ENCODE measurements at places on chromosomes 6 and 20. TPM values are rescaled to one million over a fixed set of nuclear protein-coding genes. Genes with fewer than 3 reads are reported as not detected.

ULBP3 gene
- 1.6 TPM for total RNA-seq

HLA-DRB5 gene
- 0.26 TPM for total RNA-seq

TMEM74B gene
- 4.0 TPM for total RNA-seq

C6orf15 gene
- total RNA-seq = not detected

STAU1 gene
- total RNA-seq = 52.5 TPM

Measured in activated naive CD8-positive, alpha-beta T cell treated with anti-CD3 and anti-CD28 coated beads, Interleukin-2, amount 10 ng/mL, durations not matched to agents 7 days and 5 days (primary cell).